ENCODE measurements at places on chromosomes 7 and 10. TPM values are rescaled to one million over a fixed set of nuclear protein-coding genes. Genes with fewer than 3 reads are reported as not detected.

The HOXA7 gene
- 13.5 TPM for polyA plus RNA-seq

The CNTNAP2 gene
- 10.1 TPM for polyA plus RNA-seq

The BAMBI gene
- 1.8 TPM for polyA plus RNA-seq

DNA sequence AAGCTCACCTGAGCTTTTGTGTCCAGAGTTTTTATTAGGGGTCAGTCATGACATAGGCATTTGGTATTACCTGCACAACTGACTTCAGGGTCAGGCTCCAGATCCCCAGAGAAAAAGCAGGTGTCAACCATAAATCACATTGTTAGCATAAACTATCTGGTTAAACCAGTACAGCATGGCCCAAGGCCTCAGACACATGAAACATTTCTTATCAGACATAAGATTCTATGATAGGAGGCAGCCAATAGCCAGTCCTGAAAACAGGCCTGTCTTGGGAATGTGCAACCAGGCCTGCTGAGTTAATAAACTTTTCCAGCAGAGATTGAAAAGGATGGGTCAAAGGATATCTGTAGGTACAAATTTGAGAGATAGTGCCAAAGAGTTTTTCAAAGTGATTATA is 116.1 kb downstream of the TPST1 start:
- no peak for DNase-seq

DNA sequence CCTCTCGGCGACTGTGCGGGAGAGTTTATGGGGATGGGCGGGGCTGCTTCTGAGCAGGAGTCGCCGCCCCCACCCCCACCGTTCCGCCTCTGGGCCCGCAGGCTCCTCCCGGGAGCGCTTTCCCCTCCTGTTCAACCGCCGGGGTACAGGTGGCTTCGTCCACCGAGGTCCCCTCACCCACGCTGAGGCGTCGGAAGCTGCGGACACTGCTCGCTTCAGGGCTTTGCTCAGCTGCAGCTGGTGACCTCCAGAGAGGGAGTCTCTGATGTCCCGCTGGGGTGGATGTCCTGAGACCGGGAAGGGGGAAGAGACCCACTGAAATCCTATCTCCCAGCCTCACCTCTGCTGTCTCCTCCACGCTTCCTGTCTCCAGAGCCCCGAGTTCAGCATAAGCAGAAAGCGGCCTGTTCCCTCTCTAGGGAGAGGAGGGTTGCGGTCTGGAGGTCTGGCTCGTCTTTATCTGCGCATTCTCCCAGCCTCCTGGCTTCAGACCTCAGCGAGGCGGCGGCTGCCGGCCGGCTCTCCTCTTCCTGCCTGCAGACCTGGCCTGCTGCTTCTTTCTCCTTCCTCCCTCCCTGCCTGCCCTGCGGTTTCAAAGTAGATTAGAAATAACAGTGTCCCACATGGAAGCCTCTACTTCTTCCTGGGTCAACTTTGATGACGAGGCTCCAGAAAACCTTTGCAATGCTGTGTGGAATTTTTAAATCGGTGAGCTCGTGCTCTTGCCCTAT is 1.8 kb downstream of the CYP2E1 start:
- no peak for DNase-seq

DNA sequence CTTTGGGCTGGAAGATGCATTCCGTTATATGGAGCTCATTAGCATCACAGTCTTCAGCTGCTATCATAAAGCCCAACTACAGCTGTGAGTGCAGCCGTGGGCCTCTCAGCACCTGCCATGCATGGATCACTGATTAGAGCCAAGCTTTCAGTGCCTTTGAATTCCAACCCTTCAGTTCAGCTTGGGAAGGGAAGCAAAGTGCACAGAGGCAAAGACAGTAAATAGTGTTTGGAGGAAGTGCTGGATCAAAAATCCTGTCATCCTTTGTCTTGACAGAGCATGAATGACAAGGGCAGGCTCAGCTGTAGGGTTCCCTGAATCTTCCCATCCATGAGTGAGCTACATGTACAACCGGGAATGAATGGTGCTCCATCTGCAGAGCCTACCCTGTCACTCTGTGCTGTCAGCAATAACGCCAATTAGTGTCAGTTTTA is 153.7 kb downstream of the DNAJB9 start:
- DNase-seq, result peak; percentile 25

GRCh38 chr7:16203065-16203464 is 218.3 kb downstream of the CRPPA start:
- no peak for DNase-seq

GRCh38 chr7:139709485-139709884 is 68.3 kb downstream of the HIPK2 start:
- DNase-seq, result peak; percentile 35

GRCh38 chr7:151984612-151985011 is 28.4 kb downstream of the GALNTL5 start:
- no peak for DNase-seq

DNA sequence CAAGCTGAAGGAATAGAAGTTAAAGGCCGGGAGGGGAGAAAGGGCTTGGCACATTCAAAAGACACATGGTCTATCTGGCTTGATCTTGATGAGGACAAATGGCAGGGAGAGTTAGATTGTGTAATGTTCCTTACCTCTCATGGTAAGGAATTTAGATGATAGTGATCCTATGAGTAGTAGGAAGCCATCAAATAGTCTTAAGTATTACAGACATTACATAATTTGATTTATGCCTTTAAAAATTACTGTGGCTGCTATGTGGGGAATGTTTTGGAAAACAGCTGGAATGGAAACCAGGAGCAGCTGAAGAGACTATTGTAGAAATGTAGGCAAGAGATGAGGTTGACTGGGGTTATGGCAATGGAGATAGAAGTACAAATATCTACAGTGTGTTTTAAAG is 351.3 kb upstream of the BMPER start:
- no peak for DNase-seq

Data from hindlimb muscle (tissue), 1 donor.